GOT3 (cell line): ENCODE measurements at places on chromosomes 3 and 15.

DNA sequence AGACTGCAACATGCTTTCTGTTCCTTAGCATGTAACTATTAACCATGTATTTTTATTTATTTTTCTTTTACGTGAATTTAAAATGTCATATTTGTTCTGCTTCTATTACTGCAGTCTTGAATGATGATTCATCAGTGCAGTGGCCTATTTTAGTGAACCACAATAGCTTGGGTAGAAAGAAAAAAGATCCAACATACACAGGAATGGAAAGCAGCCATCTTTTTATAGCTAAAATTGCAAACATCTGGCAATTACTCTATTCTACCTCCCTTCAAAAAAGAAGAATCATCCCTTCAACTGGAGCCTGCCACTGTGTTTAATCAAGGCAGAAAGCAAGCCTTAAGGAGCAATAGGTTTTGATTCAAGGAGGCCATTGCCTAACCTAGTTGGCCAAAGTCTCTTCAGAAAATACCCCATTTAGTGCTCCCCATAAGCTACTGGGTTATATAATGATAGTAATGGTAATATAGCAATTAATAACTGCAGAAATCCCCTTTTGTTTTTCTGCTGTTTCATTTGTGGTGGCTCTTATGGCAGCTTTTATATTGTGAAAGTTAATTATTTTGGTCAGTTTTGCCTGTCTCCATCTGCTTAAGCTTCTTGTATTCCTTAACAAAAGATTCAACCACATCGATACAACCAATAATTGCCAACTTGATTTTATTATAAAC, 267.3 kb downstream of the LPP start:
- no peak for DNase-seq

DNA sequence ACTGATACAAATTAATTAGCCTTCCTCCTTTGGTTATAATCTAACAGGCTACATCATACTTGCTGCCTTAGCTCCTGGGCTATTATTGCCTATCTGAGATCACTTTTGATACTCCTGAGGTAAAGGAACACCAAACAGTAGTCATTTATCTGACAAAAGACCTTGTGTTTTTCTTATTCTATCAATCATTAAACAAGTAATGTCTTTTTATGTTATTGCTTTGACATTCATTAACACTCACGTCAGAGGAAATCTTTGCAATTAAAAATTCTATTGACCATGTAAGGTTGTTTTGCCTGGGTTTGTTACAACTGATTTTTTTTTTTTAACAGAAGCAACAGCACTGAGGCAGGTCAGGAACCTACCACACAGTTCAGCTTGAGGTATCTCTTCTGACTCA, 366.3 kb downstream of the MECOM start:
- DNase-seq, result no peak

DNA sequence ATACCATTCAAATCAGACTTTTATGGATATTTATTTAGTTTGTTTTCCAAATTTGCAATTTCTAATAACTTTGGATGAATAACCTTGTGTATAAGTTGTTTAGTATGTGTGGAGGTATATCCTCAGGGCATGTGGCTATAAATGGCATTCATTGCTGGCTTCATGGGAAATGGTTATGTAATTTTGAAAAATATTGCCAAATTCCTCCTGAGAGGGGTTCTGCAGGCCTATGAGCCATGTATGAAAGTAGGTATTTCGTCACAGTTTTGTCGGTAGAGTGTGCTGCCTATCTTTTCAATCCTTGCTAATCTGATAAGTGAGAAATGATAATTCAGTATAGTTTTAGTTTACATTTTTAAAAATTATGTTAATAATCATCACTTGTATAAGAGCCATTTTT, 256.4 kb upstream of the ZNF385D start:
- DNase-seq, result no peak

- no peak for DNase-seq
Observed at GRCh38 chr3:69579306-69580041, 159.8 kb upstream of the MITF start.

- no peak for DNase-seq
Observed at GRCh38 chr15:97684249-97684648, 276.3 kb upstream of the ARRDC4 start.

GRCh38 chr15:87874896-87875711, 381.4 kb downstream of the NTRK3 start:
- DNase-seq, result no peak

DNA sequence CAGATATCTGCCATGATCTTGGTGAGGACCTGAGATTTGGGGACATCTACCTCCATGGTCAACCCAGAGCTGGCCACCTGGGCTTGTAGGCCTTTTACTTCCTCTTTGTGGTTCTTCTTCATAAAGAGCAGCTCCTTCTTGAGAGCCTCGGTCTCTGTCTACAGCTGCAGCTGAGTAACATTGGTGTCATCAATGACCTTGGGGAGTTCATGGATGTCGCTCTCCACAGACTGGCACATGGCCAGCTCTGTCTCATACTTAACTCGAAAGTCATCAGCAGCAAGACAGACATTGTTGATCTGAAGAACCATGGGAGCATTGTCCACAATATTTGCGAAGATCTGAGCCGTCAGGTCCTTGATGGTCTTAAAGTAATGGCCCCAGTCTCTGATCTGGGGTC, 15.7 kb upstream of the RASA2 start:
- DNase-seq, result no peak

DNA sequence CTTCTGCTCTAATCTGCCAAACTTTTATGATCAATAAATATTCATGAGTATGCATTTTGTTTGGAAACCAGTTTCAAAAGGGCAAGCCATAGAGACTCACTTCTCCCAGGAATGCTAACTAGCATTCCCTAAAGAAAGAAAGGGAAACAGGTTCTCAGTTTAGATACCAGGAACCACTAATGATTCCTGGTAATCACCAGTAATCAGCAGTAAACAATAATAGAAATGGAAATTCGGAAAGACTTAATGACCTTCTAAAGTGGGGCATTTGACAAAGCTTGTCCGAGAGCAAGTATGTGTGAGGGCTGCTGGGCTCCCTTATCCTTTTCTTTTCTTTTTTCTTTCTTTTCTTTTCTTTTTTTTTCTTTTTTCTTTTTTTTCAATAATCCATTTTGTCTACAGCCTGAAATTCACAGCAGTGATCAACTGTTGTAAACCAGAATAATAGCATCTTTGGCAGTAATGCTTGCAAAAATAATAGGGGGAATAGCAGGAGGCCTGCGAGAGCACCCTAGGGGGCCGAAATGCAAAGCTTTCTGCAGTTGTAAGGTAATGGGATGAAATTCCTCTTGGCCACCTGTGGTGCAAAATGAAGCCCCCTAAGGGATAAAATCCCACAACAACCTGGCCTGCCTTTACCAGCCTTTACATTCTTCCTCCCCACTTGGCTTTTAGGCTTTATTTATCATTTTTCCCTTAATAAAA, 253.2 kb downstream of the ZPLD1 start:
- no peak for DNase-seq

GRCh38 chr15:86762874-86763273, 683.2 kb downstream of the AGBL1 start:
- DNase-seq, result no peak

GRCh38 chr15:59168536-59168935, 38.1 kb upstream of the LDHAL6B start:
- no peak for DNase-seq

DNA sequence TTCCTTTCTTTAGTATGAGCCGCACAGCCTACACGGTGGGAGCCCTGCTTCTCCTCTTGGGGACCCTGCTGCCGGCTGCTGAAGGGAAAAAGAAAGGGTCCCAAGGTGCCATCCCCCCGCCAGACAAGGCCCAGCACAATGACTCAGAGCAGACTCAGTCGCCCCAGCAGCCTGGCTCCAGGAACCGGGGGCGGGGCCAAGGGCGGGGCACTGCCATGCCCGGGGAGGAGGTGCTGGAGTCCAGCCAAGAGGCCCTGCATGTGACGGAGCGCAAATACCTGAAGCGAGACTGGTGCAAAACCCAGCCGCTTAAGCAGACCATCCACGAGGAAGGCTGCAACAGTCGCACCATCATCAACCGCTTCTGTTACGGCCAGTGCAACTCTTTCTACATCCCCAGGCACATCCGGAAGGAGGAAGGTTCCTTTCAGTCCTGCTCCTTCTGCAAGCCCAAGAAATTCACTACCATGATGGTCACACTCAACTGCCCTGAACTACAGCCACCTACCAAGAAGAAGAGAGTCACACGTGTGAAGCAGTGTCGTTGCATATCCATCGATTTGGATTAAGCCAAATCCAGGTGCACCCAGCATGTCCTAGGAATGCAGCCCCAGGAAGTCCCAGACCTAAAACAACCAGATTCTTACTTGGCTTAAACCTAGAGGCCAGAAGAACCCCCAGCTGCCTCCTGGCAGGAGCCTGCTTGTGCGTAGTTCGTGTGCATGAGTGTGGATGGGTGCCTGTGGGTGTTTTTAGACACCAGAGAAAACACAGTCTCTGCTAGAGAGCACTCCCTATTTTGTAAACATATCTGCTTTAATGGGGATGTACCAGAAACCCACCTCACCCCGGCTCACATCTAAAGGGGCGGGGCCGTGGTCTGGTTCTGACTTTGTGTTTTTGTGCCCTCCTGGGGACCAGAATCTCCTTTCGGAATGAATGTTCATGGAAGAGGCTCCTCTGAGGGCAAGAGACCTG, 13.2 kb downstream of the GREM1 start:
- no peak for DNase-seq

DNA sequence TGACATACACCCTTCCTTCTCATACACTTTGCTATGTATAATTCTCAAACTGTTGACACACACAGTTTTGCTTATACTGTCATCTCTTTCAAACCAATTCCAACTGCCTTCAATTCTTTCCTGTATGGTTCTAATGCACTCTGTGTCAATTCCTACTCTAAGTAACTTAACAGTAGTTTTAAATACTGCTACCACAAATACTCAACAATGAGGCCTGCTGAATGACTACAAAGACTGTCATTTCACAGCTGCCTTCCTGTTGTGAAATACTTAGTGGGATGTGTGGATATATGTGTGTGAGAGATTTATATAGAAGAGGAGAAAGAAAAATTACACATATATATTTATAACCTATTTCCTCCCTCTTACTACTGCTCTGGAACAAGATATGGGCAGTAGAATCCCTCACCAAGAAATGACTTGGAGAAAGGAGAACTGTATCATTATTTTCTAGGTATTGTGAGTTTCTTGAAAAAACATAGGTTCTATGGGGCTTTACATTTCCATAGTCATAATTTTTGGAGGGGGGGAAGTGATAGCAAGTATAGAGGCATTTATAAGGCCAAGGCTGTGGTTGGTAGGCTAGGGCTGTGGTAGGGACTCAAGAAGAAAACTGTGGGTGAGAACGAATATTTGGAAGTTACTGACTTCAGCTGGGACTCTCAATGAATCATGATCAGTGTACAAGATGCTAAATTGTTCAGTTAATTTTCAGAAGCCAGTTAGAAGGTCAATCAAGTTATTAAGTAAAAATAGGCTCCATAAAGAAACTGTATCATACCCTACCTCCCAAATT, 88.7 kb downstream of the ANKRD28 start:
- DNase-seq, result no peak

DNA sequence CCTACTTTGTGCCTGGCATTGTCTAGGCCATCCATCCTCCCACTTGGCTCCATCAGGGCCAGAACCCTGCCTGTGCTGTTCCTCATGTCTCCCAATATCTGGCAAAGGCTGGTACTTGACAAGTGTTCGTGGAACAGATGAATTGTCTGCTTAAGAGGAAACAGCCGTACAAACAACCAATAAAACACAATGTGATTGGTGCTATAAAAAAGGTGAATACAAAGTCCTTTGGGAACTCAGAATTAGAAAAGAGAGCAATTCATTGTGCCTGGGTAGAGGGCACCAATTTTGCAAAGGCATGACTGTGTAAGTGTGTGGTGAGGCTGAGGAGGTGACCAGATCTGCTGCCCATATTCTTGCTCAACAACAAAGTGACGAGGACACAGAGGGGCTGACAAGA, 164.5 kb upstream of the PPP2R3A start:
- no peak for DNase-seq

DNA sequence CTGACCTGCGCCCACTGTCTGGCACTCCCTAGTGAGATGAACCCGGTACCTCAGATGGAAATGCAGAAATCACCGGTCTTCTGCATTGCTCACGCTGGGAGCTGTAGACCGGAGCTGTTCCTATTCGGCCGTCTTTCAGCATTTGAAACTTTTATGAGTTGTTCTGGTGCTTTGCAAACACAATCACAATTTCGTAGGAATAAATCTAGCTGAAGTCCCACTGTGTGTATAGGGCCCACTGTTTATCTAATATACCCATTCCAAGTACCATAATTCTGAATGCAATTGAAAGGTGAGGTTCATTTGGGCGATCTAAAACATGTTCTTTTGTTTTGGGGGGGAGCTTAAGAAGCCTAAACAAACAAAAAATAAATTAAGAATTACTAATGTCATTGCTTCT, 572.1 kb downstream of the FGF12 start:
- no peak for DNase-seq

DNA sequence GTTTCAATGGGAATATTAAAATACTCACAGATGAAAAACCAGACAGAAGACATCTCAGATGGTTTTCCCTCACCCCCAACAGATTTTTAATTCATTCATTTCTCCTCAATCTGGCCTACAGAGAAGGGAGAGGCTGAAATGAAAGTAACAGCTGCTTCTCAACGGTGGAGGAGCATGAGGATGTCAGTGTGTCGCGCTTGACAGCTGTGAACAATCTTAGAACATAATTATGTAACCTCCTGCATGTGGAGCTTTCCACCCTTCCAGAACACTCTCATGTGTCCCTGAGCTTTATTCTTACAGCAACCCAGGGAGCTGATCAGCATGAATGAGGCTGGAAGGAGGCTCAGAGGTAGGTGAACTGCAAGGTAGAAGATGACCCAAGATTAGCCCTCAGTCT, 52.7 kb downstream of the MB21D2 start:
- no peak for DNase-seq

DNA sequence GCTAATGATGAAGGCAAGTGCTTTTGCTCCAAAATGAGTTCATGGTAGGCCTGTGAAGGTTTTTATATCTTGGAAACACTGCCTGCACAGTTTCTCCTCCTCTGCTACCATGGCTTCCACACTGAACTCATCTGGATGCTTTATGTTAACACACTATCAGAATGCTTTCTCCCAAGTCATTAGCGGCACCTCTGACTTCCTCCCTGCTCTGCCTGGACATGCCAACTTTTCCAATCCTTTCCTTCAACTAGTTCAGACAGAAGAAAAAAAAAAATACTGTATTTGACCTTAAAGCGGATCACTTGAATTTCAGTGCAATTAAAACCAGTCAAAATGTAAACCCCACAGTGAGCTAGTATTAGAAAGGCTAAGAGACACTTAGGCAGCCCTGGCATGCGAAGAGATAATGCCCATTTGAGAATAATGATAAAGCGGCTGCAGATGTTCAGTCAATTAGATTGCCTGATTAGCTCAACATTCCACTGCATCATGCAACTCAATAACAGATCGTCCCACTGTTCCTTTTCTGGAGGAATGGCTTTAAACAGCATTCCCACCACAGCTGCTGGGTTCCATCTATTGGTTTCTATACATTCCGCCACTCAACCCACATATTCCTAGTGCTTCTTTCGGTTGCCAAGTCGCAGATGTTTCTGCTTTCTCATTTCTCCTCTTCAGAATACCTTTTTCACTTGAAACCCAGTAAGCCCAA, 51.7 kb downstream of the CNTN3 start:
- no peak for DNase-seq

DNA sequence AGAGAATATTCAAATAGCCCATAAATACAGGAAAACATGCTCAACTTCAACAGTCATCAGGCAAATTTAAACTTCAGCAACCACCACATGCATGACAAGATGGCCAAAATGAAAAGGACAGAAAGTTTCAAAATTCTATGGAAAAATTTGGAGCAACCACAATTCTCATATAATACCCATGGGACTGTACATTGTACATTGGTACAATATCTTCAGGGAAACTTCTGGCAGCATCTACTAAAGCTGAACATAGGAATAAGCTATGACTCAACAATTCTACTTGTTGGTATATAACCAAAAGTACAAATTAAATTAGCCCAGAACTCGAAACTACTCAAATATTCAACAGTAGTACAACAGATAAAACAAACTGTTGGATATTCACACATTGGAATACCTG, 847.6 kb downstream of the TBL1XR1 start:
- no peak for DNase-seq
